Caki2 (cell line): ENCODE measurements at places on chromosomes 7 and 10. TPM values are rescaled to one million over a fixed set of nuclear protein-coding genes. Genes with fewer than 3 reads are reported as not detected.

- no peak for DNase-seq
Observed at GRCh38 chr10:23174977-23175512, 17.1 kb upstream of the PTF1A start.

DNA sequence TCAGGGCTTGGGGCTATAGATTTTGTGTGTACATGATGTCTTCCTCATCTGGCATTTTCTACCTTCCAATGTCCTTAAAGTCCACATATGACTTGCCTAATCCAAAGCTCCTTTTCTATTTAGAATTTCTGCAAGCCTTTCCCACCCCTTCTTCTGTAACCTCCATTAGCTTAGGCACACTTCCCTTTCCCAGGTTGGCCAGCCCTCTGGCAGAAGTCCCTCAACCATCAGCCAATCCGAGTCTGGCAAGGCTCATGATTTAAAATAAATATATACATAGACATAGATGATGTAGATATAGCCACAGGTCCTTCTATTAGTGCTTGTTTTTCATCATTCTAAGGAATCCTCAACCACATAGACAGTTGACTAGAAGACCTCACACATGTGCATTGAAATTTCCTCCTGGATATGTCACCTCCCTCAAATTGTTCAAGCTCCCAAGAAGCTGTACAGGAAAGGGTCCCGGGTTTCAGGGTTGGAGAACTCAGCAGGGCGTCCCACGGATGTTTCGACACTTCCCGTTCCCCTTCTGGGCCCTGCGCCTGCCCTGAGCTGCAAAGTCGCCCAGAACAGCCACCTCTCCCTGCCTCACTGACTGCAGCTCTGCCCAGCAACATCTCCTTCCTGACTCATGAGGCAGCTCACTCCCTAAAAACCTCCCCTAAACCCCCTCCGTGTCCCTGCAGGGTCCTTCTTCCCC is 20.4 kb upstream of the PIK3AP1 start:
- no peak for DNase-seq

GRCh38 chr10:11011984-11012383 is 5.7 kb upstream of the CELF2 start:
- DNase-seq: no peak

DNA sequence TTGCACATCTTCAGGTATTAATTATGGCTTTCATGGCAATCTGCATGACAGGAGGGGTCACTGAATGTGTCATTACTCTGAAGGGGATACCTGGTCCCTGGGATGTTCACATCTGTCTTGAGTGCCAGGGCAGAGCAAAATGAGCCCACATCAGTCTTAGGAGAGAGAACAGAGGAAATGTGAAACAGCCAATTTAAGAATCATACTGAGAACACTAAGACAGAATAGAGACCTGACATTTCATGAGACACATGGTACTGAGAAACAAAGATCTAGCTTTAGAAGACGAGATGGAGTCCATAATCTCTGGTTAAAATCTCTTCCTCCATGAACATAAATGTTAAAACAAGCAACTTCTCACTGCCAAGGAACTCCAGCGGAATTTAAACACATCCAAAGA is 34.1 kb upstream of the FZD1 start:
- no peak for DNase-seq

- no peak for DNase-seq
Observed at GRCh38 chr7:146736446-146737190, 620.0 kb downstream of the CNTNAP2 start.

- DNase-seq: no peak
Observed at GRCh38 chr7:142030294-142030693, 34.6 kb downstream of the MGAM start.

EPO gene
- total RNA-seq: not detected in 2 replicates

DNA sequence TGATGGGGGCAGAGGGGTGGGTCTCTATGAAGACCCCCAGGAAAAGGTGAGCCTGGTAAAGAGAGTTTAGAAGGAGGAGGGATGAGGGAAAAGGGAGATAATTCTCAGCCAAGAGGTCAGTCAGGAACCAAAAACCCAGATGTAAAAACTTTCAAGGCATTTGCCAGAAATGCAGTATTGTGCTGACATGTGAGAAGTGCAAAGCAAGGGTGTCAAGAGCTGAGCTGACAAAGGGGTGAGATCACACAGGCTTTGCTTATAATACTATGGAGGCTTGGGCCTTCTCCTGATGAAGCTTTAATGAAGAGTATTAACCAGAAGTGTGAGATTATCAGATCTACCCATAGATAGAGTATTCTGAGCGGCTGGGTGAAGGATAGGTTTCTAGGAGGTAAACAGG is 22.3 kb upstream of the IFRD1 start:
- DNase-seq: no peak

DNA sequence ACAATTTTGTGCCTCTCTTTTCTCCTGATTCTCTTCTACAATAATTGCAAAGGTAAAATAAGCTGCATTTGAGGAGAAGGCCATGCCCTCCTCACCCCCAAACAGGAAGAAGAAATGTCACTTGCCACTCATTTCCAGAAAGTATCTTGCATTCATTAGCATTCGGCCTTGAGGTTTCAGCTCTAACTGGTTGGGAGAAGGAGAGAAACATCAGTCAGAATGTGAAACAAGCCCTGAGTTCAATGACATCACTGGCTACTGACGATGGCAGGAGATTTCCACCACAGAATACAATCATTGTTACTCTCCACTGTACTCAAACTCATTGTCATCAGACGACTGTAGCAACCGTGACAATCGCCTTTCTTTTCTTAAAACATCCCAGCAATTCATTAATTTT is 72.8 kb downstream of the PRKCQ start:
- no peak for DNase-seq

DNA sequence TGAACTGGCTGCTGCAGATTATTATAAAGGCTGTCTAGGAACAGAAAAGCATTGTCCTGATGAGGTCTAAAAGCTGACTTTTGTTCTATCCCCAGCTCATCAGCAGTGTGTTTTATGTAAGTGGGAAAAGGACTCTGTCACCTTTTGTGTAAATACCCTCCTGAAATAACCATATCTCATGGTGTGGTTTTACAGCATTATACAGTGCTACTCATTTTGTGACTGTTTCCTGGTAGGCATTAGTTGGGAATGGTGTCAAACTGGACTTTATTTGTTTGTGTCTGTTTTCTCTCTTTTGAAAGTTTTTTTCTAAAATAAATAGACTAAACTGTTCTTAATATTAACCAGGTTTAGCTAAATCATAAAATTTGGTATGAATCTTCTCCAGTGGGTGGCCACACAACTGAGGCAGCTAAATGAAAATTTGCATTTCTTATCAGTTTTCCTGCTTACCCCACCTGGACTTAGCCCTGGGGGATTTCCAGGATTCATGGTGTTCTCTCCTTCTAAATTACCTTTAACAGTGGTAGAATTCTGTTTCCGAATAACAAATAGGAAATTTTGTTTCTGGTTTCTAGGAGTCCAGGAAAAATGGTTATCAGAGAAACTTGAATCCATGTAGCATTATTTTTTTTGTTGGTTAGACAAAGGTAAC is 140.9 kb downstream of the LHFPL3 start:
- DNase-seq: no peak

GRCh38 chr7:108016841-108017775 is 14.1 kb upstream of the LAMB1 start:
- peak; percentile 63 for DNase-seq

GRCh38 chr7:55594414-55594813 is 22.1 kb upstream of the VOPP1 start:
- DNase-seq: no peak

- no peak for DNase-seq
Observed at GRCh38 chr10:86665868-86666267, 2.4 kb upstream of the LDB3 start.

ACBD7 gene
- total RNA-seq: 7.0 and 7.5 TPM in 2 replicates

- DNase-seq: peak; percentile 37
Observed at GRCh38 chr7:16978358-16979244, 96.8 kb upstream of the AGR3 start.

PTER gene
- total RNA-seq: 20.6 and 33.3 TPM in 2 replicates

DNA sequence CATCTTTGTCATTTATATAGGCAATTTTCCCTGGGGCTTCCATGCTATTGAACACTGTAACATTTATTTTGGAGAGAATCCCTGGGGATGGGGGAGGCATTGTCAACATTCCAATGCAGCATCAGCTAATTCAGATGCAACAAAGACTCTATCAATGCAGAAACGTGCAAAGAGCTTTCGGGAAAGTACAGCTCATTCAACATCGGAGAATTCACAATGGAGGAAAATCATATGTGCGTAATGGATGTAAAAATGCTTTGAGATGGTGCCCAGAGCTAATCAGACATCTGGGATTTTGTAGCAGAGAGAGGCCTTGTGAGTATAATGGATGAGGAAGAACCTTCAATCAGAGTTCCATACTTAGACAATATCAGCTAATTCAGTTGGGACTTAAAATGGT is 28.3 kb upstream of the FIS1 start:
- no peak for DNase-seq

GRCh38 chr10:5531558-5532306 is 7.0 kb downstream of the CALML3 start:
- no peak for DNase-seq

ODAD2 gene
- total RNA-seq: 0.30 TPM in 1 of 2 replicates, not detected in the other

DNA sequence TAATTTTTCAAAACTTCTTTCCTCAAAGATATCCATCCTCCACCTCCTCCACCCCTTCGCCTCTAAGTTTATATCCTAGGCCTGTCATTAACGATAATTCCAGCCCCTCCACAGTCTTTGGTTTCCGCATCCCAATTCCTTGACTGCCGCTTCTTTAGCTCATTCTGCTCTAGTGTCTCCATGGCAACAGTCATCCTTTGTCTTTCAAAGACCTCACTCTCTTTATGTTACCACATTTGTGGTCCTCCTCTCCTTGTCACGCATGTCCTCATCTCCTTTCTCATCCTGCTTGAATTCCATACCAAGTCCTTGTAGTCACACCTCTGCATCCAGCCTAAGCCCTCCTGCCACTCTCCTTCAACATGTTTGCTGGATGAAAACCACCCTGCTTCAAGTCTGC is 511.2 kb upstream of the KLF6 start:
- DNase-seq: no peak

DNA sequence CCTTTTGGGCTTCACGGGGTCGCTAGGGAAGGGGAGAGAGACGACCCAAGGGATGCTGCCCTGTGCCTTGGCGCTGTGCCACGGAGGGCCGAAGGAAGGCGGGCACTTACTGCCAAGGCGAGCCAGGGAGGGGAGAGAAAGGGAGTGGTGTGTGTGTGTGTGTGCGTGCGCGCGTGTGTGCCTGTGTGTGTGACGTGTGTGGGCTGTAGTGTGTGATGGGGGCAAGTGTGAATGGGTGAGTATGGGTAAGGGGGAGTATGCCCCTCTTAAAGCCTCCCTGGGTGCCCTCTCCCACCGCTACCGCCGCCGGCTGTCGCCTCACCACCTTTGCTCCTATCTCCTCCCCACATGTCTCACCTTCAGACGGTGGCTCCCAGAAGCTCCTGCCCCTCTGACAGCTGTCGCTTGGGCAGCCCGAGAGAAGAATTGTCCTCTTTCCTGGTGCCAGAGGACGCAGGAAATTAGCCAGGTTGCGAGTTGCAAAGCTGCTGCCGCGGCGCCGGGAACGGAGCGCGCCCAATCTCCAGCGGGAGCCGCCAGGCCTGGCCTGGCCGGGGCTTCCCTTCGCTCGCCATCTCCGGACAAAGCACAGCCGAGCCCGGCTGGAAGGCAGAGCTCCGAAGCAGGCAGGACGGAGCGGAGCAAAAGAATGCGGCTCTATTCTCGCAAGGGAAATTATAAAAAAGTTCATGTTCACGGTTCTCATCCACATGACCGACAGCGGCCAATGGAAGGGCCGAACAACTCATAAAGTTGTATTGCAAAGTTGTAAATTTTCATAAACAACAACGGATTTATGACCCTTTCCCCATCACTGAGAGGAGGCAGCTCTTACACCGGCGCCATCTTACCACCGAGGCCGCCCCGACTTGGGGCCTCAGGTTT is at the start of gene HOXA3:
HOXA3 (minus strand) TSS at position 653 of the 885 bp plus-strand sequence. CDS start 41,943 bp downstream, outside the sequence.
- DNase-seq: peak; percentile 35

OR2A42 gene
- not detected in 2 replicates for total RNA-seq

MYH16 gene
- 0.09 and 0.24 TPM in 2 replicates for total RNA-seq

DNA sequence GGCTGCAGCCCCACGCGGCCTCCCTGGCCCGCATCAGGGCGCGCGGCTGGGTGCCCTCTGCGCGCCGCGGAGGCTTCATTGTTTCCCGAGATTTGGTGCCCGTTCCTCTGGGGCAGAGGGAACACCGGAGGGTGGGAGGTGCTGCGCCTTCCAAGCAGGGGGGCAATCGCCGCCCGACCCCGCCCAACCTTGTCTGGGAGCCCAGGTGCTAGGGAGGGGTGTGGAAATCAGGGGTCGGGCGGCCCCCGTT is 1.0 kb upstream of the NRP1 start:
- no peak for DNase-seq

MBL2 gene
- total RNA-seq: 0.17 TPM in 1 of 2 replicates, not detected in the other

CLRN3 gene
- total RNA-seq: not detected in 2 replicates

MTPN gene
- 60.8 and 73.2 TPM in 2 replicates for total RNA-seq

SYNPO2L gene
- not detected in 2 replicates for total RNA-seq

DNA sequence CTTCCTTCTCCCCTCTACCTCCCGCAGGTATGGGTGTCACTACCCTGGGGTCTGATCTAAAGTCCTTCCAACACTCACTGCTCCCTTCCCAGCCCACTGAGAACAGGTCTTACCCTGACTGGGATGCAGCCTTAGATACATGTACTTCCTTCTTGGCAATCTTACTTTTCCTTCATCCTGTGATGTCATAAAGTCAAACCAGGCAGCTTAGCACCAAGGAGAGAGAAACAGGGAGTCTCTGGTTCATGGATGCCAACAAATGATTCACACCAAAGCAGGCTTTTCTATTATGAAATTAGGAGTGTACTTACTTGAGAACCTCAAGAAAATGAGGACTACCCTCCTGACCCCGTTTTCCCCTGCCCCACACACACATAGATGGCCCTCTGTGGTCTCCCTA is 111.0 kb upstream of the KMT2E start:
- no peak for DNase-seq

AKR1C1 gene
- 6,987 and 7,564 TPM in 2 replicates for total RNA-seq

GRCh38 chr7:157834501-157835163 is 497.8 kb downstream of the DNAJB6 start:
- DNase-seq: no peak

GRCh38 chr7:37450035-37450434 is 1.4 kb upstream of the ELMO1 start:
- DNase-seq: no peak
